Caco-2 (cell line): ENCODE measurements at places on chromosomes 16 and 17. TPM values are rescaled to one million over a fixed set of nuclear protein-coding genes. Genes with fewer than 3 reads are reported as not detected.

The SLC12A3 gene
- 0.67 and 0.73 TPM in 2 replicates for total RNA-seq

DNA sequence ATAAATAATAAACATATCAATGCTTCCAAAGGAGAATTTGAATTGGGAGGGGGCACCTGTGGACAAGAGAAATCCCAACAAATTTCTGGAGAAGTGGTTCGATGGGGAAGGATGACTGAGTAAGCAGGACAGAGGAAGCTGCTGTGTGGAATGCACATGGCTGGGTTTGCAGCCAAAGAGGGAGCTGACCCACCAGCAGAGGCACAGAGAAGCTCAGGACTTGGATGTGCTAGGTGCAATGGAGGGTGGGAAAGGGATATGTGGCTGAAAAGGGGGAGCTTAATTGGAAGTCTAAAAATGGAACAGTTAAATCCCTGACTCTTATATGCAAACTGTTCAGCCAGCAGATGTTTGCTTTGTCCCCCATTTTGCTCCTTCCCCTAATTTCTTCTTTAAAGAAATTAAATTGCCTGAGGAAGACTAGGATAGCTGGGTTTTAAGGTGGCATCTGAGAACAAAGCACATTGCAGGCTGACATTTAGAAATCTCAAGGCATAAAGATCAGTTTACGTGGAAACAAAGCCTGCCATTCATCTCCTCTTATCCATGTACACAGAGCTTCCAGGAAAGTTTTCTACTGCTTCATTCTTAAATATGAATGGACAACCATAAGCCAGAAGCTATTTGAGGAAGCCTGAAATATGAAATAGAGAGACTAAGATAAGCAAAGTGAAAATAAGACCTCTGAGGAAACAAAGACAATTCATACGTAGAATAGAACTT lies 23.0 kb upstream of the TNS4 start:
- DNase-seq = no peak

The EVPLL gene
- not detected in 2 replicates for total RNA-seq

GRCh38 chr17:75516619-75517296 lies 430 bp downstream of the TSEN54 start:
- DNase-seq = peak; percentile 57

The MCRIP1 gene
- 59.7 and 60.0 TPM in 2 replicates for total RNA-seq

- peak; percentile 69 for DNase-seq
These were observed 32.8 kb downstream of the TBC1D16 start for GRCh38 chr17:80002690-80003490.

- no peak for DNase-seq
These were observed 2.9 kb upstream of the CCDC102A start for GRCh38 chr16:57539072-57539796.

DNA sequence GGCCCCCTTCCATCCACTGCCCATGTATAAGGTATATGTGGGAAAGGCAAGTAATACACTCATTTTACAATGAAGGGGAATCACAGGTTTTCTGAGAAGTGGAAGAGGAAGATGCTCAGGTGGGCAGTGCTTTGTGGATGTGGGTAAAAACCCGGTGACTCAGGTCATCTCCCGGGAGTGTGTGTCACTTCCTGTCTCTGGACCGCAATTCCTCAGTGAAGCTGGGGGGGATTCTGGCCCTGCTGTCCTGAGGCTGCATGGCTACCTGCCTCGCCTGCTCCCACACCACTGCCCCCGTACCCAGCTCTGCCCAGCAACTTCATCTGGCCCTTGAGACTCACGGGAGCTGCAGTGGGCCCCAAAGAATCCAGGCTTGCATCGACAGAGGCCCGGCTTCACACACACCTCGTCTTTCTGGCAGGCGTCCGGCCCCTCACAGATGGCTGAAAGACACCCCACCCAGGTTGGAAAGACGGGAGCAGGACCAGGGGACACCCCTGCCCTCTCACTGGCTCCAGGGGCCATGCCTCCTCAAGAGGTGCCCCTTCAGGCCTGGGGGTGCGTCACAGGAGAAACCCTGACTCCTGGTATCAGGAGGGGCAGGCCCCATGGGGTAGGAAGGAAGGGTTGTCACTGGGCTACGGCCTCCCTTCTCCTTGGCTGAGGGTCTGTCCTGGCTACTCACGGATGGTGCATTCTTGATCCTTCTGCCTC lies 882 bp downstream of the SCARF1 start:
- DNase-seq = no peak

GRCh38 chr17:46152423-46152822 lies 40.8 kb downstream of the KANSL1 start:
- no peak for DNase-seq

The MT1H gene
- total RNA-seq = not detected in 2 replicates

- no peak for DNase-seq
These were observed 12.0 kb downstream of the C17orf113 start for GRCh38 chr17:42038221-42038973.

GRCh38 chr16:54812229-54812628 lies 118.4 kb upstream of the IRX5 start:
- DNase-seq = no peak

The TK1 gene
- total RNA-seq = 171 and 190 TPM in 2 replicates

DNA sequence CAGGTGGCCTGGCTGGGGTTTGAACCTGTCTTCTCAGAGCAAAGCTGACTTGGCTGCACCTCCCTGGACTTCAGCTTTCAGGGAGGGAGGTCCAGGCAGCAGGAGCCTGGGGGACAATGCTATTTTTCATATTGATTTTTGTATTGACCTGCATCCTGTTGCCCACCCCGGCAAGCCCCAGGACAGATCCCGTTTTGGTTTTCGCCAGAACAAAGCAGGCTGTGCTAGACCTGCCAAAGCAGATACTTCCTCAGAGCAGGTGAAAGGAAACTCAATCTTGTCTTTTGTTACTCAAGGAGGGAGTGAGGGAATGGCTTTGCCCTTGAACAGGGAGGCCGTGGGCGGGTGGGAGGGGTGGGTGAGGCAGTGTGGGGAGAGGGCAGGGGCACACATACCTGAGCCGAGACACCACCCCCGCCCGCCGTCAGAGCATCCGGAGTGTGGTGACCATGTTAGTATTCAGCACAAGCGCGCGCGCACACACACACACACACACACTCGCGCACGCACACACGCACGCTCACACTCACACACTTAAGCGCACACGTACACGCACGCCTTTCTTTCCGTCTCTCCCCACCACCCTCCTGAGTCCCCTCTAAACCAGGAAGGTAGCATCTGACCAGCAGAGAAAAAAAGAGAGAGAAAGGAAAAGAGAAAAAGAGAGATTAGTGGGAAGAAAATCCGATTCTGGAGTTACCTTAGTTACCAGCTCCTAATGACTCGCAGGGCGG lies 59.5 kb downstream of the RAI1 start:
- no peak for DNase-seq

The LRRC36 gene
- 0.79 TPM in 1 of 2 replicates, not detected in the other for total RNA-seq

GRCh38 chr17:20236578-20237227 lies 227.5 kb downstream of the SPECC1 start:
- no peak for DNase-seq

- DNase-seq = no peak
These were observed 6.1 kb upstream of the EVPLL start for GRCh38 chr17:18371455-18371854.

The FOXN1 gene
- 0.26 and 0.48 TPM in 2 replicates for total RNA-seq

- no peak for DNase-seq
These were observed 128.1 kb downstream of the KIF2B start for GRCh38 chr17:53950858-53951250.

DNA sequence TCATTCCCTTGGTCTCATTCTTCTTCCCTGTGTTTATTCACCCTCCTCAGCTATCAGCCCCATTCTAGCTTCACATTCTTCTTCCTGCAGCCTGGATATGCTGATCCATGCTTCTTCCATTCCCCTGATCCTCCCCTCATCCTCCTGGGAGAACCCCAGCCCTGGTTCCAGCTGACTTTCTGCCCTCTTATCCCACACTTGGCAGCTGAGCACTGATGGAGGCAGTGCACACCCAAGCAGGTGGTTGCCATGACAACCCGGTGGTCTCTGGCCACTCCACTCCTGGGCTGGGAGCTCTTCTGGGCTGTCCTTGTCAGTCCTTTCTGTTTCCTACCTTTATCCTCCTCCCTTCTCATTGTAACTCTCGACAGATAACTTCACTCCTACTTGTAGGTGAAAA lies 16.7 kb upstream of the TUBG2 start:
- no peak for DNase-seq

- DNase-seq = no peak
These were observed 1.1 kb upstream of the CRHR1 start for GRCh38 chr17:45782889-45783592.

- DNase-seq = no peak
These were observed 21.8 kb upstream of the NAGLU start for GRCh38 chr17:42514279-42514678.

DNA sequence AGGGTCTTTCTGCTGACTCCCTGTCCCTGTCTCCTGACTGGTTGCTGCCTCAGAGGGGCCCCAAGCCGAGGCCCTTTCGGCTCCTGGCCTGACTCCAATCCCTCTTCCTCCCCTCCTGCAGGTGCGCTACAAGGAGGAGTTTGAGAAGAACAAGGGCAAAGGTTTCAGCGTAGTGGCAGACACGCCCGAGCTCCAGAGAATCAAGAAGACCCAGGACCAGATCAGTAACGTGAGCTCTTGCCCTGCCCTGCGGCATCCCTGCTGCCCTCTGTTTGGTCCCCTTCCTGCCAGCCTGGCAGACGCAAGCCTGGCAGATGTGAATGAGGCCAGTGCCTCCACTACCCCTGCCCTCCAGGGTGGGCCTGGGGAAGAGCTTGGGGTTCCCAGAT lies 27.1 kb upstream of the LASP1NB start:
- DNase-seq = no peak

DNA sequence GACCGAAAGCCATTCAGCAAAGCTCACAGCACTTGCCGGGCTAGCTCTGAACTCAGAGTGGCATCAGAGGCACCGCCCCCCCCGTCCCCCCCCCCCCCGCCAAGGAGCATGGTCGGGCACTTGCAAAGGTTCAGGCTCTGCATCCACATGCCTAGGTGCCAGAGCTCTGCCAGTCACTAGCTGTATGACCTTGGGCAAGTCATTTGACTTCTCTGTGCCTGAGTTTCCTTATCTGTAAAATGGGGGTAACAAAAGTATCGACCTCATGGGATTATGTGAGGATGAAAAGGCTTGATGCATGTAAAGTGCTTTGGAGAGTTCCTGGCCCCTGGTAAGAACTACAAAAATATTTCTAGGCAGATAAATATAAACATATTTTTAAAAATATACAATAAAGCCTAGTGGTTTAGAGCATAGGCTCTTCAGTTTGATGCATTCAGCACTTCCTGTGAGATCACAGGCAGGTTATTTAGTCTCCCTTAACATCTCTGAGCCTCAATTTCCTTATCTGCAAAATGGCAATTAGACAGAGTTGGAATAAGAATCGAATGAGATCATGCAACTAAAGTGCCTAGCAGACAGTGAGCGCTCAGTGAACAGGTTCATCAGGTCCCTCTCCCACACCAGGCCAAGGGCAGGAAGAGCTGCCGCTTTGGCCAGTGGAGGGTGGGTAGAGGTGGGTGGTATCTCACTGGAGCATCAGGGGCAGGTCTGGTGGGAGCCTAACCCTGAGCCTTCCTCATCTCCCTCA lies 117.2 kb downstream of the CYLD start:
- DNase-seq = no peak

GRCh38 chr17:77331301-77331864 lies 190.6 kb downstream of the SEC14L1 start:
- DNase-seq = peak; percentile 83

The PPP4C gene
- 130 and 134 TPM in 2 replicates for total RNA-seq

DNA sequence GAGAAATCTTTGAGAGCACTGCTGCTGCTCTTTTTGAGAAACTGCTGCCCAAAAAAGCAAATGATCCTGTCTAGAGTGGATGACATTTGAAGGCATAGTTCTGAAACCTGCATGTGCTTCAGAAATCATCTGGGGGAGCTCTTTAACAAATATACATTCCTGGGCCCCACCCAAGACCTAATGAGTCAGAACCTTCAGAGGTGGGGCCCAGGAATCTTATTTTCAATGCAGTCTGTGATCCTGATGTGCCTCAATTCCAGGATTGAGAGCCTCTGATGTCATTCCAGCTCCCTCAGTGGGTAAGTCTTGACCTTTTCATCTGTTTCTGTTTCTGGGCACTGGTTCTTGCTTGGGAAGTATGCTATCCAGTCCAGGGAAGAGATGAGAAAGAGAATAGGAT lies 42.3 kb downstream of the HNF1B start:
- DNase-seq = no peak

The CSH1 gene
- total RNA-seq = not detected in 2 replicates

- DNase-seq = peak; percentile 28
These were observed 14.3 kb downstream of the ZNHIT3 start for GRCh38 chr17:36500745-36501225.

DNA sequence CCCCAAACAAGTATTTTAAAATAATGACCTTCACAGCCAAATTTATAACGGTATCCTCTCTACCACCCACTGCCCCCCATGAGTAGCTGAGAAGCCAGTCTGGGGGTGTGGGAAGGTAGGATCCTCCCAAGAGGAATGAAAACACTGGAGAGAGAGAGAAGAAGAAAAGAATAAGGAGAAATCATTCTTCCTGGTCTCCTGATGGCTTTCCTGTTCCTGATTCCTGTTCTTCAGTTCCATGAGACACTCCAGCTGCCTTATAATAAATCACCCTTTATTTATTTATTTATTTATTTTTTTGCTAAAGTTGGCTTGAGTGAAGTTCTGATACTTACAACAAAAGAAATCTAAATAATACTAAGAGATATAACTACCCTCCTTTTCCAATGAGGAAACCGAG lies 56.4 kb upstream of the FAM20A start:
- DNase-seq = no peak
